ENCODE measurements at places on chromosomes 13 and 19.

- peaks cover 17% of the 10 kb centered on the region for H3K36me3 ChIP-seq
- H3K27ac ChIP-seq, result peak overlapping the region; percentile 53
- peak overlapping the region; percentile 65 for H3K4me3 ChIP-seq
- no peaks in the 10 kb centered on the region for H3K27me3 ChIP-seq
- DNase-seq, result no peak
- peaks cover 25% of the 10 kb centered on the region for H3K4me1 ChIP-seq
Observed at GRCh38 chr13:113411216-113412023, 41.9 kb downstream of the ADPRHL1 start.

DNA sequence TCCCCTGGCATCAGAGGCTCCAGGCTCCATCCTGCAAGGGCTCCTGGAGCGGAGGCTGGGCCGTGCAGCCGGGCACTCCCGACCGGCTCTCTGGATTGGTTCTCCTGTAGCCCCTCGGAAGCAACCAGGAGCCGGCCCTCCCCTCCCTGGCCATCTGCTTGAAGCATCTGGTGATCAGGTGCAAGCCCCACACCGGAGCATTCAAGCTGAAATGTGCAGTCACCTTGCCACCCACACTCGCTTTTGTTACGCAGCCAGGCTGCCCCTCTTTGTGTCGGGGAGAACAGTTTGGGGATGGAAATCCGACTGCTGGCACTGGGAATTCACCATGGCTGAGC, 258.8 kb downstream of the ZNF536 start:
- no peaks in the 10 kb centered on the region for H3K27me3 ChIP-seq
- DNase-seq, result no peak
- H3K27ac ChIP-seq, result no peak overlapping the region
- no peak overlapping the region for H3K4me3 ChIP-seq
- H3K36me3 ChIP-seq, result no peaks in the 10 kb centered on the region

DNA sequence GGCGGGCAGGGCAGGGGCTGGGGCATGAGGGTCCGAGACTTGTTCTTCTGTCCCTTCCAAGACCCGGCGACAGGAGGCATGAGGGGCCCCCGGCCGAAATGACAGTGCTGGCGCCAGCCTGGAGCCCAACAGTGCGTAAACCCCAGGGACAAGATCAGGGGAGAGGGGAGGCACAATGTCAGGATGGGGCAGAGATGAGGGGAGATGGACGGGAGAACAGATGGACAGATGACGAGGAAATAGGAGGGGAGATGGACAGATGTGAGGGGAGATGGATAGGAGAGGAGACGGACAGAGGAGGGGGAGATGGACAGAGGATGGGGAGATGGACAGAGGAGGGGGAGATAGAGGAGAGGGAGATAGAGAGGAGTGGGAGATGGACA, 518 bp downstream of the FLT3LG start:
- peaks cover 37% of the 10 kb centered on the region for H3K4me1 ChIP-seq
- H3K27me3 ChIP-seq, result no peaks in the 10 kb centered on the region
- peak overlapping the region; percentile 92 for H3K4me3 ChIP-seq
- no peak for DNase-seq
- H3K27ac ChIP-seq, result peak overlapping the region; percentile 98
- no peaks in the 10 kb centered on the region for H3K36me3 ChIP-seq

DNA sequence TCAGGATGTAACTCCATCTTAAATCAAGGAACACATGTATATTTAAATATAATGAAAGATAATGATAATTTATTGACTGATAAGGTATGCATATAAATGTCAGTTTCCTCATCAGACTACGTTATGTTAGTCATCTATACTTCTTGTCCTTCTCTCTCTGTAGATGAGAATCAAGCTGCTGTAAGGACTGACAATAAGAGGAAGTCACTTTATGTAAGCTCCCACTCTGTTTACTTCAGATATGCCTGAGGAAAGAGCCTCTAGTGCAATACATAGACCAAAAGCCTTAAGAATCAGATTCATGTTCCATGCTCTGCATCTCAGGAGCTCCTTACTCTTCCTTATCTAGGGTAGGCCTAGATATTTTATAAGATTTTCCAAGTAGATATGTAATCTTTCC, 9.6 kb upstream of the SLITRK6 start:
- no peaks in the 10 kb centered on the region for H3K27me3 ChIP-seq
- H3K4me3 ChIP-seq, result no peak overlapping the region
- no peaks in the 10 kb centered on the region for H3K4me1 ChIP-seq
- no peak for DNase-seq
- no peak overlapping the region for H3K27ac ChIP-seq

DNA sequence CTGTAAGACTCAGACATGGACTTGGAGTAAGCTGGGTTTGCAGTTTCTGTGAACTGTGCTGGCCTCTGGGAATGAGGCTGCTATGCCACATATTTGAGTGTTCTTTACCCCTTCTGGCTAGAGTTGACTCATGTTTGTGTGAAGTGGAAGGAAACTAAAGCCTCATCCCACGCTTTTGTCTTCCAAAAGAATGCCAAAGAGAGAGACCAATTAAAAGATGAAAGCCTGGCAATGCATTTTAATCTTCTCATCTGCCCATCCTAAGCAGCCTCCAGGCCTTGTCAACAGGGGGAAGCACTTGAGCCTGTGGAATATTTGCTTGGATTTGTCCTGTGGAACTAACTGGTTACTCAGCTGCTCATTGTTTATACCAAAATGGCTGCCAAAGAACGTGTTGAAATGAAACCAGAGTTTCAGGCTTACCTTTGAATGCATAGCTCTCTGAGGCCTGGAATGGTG, 49.1 kb downstream of the LMO7 start:
- H3K36me3 ChIP-seq, result no peaks in the 10 kb centered on the region
- DNase-seq, result no peak
- H3K4me3 ChIP-seq, result no peak overlapping the region
- H3K27me3 ChIP-seq, result no peaks in the 10 kb centered on the region
- H3K4me1 ChIP-seq, result no peaks in the 10 kb centered on the region

DNA sequence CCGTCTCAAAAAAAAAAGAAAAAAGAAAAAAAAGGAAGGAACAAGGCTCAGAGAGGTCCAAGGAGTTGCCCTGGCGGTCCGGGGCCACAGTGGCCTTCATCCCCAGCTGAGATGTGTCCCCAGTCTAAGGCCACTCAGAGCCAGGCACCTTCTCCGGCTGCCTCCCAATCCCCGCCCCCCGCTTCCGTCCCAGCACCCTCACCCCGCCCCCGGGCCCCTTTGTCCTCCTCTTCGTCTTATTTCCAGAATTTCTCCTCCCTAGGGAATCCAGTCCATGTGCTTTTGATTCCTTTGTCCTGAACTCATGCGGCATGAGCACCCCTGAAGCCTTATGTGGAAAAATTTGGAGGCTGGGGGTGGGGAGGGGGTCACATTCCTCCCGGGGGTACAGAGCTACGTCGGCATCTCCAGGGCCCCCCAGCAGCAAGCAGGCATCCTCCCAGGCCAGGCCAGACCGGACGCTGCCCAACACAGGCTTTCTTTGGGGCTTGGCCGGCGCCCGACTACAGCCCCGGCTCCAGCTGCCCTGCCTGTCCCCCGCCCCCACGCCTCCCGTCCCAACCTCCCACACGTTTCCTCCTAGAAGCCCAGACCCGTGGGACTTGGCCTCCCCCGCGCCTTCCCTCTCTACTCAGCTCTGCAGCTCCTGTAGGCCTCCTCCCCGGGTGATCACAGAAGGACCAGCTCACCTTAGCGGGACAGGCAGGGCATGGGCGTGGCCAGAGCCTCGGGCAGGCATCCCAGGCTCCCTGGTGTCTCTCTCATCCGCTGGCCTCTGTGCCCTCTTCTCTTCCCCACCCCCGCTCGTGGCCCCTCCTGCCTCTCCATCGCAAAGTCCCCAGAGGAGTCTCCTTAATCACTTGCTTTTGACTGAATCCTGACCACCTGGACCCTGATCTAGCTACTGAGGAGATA, 17.8 kb upstream of the ADGRE5 start:
- H3K36me3 ChIP-seq, result no peaks in the 10 kb centered on the region
- no peaks in the 10 kb centered on the region for H3K27me3 ChIP-seq
- H3K4me3 ChIP-seq, result peak overlapping the region; percentile 91
- DNase-seq, result no peak

Measured in naive B cell (primary cell).